OCI-M1 (cell line): ENCODE measurements at places on chromosomes 16 and 17.

DNA sequence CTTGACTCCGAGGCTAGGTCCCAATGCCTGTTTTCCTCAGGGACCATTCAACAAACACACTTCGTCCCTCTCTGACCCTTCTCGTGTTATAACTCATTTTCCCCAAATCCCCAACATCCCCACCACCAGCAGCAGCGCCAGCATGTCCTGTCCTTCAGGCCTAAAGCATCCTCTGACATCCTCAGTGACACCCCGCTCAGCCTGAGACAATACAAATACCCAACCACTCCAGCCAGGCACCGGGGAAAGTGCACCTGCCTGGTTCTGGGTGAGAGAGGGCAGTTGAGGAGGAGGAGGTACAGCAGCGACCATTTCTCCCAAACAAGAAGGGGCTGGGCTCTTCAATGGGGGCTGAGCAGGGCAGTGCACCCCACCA lies 4.7 kb downstream of the MNT start:
- no peak for DNase-seq

- DNase-seq: no peak
These were observed 22.6 kb upstream of the USP10 start for GRCh38 chr16:84677017-84677803.

DNA sequence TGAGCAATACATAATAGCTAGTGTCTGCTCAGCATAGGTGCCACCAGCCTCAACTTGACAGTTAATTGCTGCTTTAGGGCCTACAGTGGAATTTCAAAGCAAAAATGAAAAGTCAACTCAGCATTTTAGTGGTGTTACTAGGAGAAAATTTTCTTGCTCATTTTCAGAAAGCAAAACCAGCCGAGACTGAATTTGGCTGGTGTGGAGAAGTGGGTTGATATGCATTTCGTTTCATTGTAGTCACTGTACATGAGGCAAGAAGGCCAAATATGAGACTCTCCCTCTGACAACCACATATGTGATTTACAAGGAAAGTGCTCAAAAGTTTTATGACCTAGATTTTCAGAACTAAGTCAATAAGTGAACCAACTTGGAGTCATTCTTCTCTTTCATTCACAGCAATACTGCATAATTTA lies 54.0 kb downstream of the DUSP14 start:
- DNase-seq: no peak

DNA sequence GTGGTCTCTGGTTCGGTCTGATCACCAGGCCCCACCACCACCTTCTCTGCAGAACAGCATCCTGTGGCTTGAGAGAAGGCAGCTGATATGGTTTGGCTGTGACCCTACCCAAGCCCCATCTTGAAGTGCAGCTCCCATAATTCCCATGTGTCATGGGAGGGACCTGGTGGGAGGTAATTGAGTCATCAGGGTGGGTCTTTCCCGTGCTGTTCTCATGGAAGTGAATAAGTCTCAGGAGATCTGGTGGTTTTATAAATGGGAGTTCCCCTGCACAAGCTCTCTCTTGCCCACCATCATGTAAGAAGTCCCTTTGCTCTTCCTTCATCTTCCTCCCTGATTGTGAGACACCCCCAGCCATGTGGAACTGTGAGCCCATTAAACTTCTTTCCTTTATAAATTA lies 352.3 kb upstream of the CDH5 start:
- DNase-seq: no peak

DNA sequence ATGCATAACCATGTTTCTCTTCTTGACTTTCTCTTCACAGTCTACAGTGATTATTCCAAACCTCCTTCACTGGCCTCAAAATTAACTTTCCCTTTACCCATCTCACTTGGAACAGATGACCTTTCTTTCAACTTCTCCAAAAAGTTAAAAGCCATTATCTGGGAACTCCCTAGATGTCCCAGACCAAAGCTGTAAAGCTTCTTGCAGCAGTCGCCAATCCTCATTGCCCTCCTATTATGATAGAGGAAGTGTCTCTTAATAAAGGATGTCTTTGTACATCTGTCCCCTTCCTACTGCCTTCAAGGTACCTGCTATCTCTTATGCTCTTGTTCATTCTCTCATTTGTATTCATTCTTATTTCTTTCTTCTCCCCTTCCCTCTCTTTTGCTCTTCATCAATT lies 127.5 kb downstream of the MRTFB start:
- peak; percentile 24 for DNase-seq

DNA sequence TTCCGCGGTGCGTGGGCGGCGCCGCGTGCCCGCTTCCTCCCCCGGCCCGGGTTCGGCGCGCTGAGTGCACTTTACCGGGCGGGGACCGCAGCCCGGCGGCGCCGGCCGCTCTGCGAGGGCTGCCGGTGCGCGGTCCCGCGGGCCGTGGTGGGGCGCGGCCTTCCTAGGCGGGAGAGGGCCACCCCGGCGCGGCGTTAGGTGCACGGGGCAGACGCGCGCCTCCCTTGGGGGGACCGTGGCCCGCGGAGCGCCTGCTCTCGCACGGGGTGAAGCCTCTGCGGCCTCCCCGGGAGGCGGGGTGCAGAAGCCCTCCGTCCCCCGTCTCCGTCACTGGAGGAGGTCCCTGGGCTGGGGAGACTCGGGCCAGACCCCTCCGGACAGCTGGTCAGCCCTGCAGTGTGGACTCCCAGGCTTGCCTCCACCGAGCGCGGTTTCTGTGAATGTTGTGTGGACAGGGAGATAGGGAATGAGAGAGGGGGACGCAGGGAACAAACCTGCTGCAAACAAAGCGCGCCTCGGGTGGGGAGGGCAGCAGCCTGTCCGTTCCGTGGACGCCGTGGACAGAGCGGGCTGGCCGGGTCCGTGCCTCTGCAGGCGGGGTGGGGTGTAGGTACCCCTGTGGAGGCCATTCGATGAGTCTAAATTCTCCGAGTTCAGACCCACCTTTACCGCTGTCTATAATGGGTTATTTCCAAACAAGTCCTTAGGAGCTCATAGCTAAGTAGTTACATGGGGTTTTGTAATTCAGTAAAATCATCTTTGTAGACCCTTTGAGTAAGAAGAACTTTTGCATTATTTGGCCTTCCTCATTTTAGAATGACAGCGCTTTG lies 721 bp downstream of the TBCD start:
- peak; percentile 39 for DNase-seq

- no peak for DNase-seq
These were observed 93.8 kb upstream of the FAM20A start for GRCh38 chr17:68694791-68695485.

DNA sequence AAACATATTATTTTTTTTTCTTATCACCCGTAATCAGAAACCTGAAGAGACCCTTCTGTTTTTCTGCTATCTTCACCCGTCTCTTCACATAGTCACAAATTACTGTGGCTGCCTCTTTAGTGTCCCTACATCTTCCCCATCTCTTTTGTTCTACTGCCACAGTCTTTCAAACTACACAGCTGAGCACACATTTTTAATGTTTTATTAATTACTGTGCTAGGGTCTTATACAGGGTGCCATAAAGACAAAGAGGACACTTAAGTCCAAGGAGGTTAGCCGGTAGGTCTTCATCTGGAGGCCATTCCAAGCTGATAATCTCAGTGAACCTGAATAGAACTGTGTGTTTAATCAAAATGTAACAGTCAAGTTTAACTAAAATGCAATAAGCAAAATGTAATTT lies 20.7 kb downstream of the CNTNAP4 start:
- no peak for DNase-seq

GRCh38 chr16:76947749-76948148 lies 243.2 kb upstream of the MON1B start:
- DNase-seq: no peak

DNA sequence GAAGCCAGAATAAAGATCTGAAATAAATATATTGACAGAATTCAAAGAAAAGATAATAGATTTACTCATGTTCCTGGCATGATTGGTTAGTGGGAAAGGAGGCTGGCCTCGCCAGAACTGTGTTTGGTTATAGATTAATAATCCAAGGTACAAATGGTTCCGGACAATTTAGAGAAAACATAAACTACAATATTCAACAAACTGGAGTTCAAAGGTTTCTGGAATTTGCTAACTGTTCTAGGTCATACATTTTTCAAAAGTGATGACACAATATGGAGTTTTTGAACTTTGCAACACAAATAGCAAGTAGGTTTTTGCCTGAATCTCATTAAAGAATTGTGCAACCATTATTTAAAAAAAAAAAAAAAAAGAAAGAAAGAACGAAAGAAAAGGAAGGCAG lies 251.7 kb upstream of the SALL1 start:
- DNase-seq: no peak

- no peak for DNase-seq
These were observed 19.8 kb upstream of the MAP3K14 start for GRCh38 chr17:45336390-45337182.

DNA sequence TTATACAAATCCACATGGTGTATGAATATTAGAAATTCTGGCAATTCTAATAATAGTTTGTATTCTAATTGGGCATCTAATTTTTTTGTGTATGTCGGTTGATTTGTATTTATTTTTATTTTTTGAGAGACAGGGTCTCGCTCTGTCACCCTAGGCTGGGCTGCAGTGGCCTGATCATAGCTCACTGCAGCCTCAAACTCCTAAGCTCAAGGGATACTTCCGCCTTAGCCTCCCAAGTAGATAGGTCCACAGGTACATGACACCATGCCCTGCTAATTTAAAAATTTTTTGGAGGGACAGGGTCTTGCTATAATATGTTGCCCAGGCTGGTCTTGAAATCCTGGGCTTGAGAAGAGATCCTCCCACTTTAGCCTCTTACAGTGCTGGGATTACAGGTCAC lies 104.6 kb downstream of the TRIM37 start:
- DNase-seq: no peak

- DNase-seq: no peak
These were observed 153.2 kb upstream of the KCNJ18 start for GRCh38 chr17:21539146-21539545.

DNA sequence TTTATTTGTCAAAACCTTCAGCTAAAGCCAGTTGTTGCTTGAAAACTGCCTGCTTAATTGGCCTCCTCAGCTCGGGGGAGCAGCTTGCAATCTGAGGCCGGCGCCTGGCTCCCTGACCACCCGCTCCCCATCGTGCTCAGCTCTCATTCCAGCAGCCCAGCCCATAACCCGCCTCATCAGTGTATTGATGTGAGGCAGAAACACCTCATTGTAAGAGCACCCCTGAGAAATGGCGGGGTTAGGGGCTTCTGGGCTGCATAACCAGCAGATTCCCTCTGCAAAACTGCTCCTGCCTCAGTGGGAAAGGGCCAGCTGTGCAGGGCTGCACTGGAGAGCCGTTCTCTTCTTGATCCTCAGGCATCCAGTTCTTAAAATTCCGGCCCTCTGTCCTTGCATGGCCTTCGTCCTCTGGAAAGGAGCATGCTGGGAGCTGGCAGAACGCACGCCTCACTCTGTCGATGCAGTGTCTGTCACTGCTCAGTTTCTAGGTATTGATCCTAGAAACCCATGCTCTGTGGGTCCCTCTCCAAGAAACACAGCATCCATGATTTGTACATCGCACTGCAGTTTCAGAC lies 113.8 kb upstream of the CHMP6 start:
- DNase-seq: no peak

- no peak for DNase-seq
These were observed 40.5 kb downstream of the WDR59 start for GRCh38 chr16:74944466-74944865.

DNA sequence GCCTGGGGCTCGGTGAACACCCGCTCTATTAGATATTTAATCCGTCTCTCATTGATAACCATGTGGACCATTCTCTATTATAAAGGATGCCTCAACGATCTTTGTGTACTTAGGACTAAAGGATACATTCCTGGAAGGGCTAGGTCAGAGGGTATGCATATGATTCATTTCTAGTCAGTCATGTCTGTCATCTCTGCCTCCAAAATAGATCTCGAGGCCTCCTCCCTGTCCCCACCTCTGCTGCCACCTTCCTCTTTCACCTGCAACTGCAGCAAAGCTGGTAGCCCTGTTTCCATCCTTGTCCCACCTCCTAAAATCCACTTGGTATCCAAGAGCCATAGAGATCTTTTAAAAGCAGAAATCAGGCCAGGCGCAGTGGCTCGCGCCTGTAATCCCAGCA lies 121.5 kb downstream of the KATNIP start:
- DNase-seq: no peak

- no peak for DNase-seq
These were observed 2.9 kb downstream of the SRL start for GRCh38 chr16:4239020-4239419.

DNA sequence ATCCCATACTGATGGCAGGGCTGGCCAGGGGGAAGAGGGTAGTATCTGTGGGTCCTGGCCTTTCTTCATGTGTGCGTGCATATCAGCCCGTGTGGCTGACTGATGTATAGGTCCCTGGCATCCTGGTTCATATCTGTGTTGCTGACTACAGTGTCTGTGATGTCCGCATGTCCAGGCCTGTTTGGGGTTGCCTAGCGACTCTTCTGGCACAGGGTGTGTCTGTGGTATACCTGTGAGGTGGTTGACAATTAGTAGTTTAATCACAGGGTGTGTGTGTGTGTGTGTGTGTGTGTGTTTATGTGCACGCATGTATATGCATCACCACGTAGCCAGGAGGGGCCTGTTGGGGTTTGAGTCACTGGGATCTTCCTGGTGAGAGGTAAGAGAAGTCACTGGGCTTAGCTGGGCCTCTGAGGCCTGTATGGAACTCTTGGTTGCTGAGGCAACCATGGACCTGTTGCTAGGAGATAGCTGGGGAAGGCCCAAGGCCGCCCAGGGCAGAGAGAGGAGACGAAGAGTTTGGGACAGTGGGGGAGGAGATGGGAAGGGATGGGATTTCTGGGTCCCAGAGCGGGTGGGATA lies 603 bp upstream of the TMEM95 start:
- no peak for DNase-seq

GRCh38 chr16:50695017-50696000 lies 1.9 kb downstream of the NOD2 start:
- peak; percentile 11 for DNase-seq

DNA sequence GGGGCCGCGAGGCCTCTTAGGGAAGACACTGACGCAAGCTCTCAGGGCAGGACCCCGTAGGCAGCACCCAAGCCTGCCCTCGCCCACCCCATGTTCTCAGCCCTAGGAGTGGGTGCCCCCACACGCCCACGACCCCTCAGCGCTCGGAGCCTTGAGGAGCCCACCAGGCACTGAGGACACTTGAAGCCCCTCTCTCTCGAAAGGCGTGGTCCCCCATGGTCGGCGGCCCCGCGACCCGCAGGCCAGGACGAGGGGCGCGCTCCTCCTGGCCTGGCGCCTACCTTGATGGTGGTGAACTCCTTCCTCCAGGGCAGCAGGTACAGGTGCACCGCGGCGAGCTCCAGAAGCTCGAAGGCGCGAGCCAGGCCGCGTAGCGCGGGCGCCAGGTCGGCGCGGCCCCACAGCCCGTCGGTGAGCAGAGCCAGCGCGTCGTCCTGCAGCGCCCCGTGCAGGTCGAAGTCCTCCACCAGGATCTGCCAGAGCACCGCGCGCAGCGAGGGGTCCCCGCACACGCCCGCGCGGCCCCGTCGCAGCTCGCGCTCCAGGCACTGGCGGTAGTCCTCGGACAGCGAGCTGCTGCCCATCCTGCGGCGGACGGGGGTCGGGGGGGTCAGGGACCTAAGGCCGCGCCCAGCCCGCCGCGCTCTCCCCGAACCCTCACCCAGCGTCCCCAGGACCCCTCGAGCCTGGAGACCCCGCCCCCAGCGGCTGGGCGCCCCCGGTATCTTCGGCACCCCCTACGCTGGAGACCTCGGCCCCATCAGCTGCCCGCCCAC lies 668 bp downstream of the SPATA2L start:
- DNase-seq: peak; percentile 73

- no peak for DNase-seq
These were observed 19.0 kb downstream of the CENPX start for GRCh38 chr17:82003411-82004381.
